Neuronal stem cell (in vitro differentiated cells): ENCODE measurements at places on chromosomes 2 and 18.

GRCh38 chr18:55115606-55116005 lies 156.3 kb upstream of the CCDC68 start:
- DNase-seq: no peak

DNA sequence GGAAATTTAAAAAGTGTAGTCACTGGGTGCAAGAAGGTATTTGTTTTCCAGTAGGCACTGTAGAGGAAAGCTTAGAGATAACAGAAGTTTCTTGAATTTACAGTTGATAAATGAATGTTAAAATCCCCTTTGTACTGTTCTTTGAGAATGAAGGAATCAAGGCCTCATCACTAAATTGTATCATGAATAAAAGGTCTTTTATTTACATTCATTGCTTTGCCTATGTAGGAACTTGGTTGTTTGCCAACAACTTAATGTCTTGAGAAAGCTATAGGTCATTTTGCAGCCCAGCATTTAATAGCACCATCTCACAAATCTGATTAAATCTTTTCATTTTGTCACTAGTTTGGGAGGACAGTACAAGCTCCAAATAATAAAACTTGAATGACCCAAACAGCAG lies 213.9 kb upstream of the ITGA4 start:
- no peak for DNase-seq

GRCh38 chr2:238945433-238946150 lies 97.7 kb downstream of the TWIST2 start:
- no peak for DNase-seq

GRCh38 chr2:104402825-104403224 lies 451.1 kb upstream of the POU3F3 start:
- no peak for DNase-seq

DNA sequence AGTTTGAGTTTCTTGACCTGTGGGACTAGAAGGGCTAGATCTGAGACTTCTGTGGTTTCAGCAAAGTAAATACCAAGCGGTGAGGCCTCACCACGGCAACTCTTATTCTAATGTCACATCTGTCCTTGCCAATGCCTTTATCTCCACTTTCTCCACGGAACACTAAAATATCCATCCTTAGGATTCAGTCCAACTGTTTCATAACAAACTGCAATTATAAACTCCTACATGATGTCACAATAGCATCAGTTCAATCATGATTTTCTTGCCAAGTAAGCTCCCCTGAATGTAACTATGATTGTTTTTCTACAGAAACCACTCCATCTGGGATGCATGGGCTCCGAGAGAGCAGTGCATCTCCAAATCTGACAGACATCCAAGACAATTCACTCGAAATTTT lies 79.6 kb downstream of the LRATD1 start:
- no peak for DNase-seq

DNA sequence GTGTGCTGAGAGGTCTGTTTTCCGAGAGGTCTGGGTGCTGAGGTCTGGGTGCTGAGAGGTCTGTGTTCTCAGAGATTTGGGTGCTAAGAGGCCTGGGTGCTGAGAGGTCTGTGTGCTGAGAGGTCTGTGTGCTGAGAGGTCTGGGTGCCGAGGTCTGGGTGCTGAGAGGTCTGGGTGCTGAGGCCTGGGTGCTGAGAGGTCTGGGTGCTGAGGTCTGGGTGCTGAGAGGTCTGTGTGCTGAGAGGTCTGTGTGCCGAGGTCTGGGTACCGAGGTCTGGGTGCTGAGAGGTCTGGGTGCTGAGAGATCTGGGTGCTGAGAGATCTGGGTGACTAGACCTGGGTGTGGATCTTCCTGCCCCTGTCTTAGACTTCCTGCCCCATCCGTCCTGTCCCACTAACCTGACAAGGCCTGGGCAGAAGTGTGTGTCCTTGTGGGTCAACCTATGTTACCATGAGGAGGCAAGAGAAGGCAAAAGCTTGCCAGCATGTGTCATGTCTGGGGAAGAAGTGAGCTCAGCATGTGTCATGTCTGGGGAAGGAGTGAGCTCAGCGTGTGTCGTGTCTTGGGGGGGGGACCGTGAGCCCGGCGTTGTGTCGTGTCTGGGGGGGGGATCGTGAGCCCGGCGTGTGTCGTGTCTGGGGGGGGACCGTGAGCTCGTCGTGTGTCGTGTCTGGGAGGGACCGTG lies 69.3 kb downstream of the KCNG2 start:
- no peak for DNase-seq

DNA sequence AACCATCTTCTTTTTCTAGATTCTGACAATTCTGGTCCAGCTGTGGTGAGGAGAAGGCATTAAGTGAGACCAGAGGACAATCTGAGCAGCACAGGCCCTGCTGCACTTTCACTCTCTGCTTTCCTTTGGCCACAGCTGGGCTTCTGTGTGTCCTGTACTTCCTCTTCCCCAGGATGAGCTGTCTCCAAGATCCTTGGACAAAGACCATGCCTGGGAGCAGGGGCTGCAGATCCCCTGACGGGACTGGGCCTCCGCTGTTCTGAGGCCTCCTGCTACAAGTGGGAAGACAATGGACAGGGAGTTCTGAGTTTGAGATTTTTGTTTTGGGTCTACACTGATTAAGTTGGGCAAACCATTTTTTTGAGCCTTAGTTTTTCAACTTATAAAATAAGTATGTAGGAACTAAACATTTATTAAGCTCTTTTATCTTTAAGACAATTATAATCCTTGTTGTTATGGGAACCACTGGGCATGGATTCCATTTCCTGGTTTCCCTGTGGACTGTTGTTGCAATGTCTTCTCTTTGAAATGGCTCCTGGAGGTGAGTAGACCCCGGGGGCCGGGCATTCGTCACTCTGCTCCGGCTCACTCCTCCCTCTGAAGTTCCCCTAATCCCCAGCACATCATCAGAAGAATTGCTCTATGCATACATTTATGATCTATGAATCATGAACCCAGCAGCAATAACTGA lies 266.6 kb downstream of the ACTR3 start:
- DNase-seq: no peak

DNA sequence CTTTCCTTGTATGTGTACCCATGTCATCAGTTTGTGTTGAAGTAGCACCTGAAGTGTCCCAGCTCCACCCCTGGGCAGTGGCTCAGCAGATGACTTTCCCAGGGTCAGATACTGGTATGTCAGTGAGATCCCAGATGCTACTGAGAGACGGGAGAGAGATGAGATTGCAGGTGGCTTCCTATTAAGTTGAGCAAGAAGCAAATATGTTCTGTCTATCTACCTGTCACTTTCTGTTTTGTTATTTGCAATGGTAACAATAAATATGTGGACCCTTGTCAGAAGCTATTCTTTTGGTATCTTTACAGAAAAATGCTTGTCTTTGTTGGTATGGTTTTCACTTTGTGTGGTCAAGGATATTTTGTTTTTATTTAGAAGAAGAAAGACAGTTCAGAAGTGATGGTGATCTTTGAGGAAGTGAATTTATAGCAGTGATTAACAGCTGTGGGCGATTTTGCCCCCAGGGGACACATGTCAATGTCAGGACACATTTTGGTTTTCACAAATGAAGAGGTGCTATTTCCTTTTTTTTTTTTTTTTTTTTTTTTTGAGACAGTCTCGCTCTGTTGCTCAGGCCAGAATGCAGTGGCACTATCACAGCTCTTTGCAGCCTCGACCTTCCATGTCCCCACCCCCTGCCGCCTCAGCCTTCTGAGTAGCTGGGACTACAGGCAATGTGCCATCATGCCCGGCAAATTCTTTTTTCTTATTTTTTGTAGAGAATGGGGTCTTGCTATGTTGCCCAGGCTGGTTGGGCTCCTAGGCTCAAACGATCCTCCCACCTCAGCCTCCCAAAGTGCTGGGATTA lies 21.4 kb downstream of the MGAT5 start:
- DNase-seq: no peak

DNA sequence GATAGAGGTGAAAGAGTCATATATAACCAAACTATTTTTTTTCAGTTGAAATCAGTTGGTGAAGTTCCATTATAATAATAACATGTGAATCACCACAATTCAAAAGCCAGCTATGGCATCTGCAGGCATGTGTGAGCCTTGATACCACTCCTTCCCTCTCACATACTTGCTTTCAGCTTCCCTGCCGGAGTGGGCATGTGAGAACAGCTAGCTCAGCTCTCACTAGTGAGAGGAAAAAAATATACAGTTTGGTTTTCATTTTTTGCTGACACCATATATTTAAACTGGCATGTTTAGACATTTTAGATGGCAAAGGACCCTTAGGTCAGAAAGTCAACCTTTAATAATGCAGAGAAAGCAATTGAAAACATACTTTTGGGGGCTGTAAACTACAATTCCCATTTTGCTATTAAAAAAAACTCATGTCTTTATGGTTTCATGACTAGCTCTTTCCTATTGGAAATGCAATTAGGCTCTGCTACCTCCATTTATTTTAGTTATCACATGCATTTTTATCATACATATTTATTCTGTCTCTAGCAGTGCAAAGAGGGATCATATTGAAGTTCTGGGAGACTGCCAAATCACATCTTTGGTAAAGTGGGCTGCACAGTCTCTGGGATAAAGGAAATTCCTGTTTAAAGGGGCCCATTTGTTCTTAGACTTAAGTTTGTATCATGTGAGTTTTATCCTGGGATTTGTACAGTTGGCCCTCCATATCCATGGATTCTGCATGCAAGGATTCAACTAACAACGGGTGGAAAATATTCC lies 33.2 kb upstream of the SLC40A1 start:
- DNase-seq: no peak

DNA sequence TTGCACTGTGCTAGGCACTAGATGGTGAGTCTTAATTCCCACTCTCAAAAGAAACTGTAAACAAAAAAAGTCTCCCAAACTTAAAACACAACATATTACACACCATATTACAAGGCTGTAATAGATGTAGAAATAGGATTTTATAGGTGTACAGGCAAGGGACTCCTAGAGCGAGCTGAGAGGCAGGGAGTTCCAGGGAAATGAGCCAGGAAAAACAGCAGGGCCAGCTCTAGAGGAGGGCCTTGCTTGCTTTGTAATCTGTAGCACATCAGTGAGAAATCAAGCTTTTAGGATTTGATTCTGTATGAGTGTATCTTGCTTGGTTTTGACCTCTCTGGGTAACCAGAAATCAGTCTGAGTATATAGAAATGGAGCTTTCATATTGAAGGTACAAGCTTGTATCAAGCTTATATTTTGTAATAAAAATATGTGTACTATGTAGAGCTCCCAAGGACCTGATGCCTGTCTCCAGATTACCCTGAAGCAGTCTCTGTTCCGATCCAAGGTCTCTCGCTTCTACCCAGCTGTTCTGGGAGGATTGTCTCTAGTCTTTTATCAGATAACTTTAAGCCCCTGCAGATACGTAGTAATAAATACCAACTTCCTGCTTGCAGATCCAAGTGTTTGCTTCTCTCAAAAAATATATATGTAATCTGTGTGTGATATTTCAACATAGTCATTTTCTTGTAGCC lies 73.0 kb downstream of the MYO1B start:
- no peak for DNase-seq

GRCh38 chr2:231704017-231704416 lies 4.3 kb upstream of the PTMA start:
- DNase-seq: no peak

GRCh38 chr2:126857502-126857901 lies 41.2 kb upstream of the TEX51 start:
- DNase-seq: no peak

DNA sequence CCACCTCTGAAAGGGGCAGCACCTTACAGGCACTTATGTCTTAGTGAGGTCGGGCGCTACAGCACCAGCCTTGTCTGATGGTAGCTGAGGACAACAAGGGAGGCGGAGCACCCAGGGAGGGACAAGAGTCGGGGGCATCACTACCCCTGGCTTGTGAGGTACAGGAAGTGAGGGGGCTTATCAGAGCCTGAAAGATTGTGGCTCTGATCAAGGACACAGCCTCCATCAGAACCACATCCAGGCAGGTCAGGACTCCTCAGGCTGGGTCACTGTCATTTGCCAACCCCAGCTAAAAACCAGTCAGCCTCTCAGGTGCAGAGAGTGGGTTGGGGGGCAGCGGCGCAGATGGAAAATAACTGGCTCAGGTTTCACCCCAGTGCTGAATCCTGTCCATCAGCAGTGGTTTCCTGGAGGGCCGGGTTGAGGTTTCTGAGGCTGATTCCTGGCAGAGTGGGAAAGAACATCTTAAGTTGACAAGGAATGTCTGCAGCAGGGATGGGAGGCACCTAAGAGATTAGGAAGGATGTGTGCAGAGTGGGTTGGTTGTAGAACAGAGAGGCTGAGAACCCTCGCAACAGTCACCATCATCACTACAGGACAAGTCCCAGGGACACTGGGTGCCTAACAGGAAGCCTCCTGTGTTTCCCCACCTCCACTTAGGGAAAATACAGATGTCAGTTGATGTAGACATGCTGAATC lies 45.3 kb downstream of the FBLN7 start:
- no peak for DNase-seq

- peak; percentile 11 for DNase-seq
Measured at GRCh38 chr2:774436-774835, 97.2 kb upstream of the TMEM18 start.

DNA sequence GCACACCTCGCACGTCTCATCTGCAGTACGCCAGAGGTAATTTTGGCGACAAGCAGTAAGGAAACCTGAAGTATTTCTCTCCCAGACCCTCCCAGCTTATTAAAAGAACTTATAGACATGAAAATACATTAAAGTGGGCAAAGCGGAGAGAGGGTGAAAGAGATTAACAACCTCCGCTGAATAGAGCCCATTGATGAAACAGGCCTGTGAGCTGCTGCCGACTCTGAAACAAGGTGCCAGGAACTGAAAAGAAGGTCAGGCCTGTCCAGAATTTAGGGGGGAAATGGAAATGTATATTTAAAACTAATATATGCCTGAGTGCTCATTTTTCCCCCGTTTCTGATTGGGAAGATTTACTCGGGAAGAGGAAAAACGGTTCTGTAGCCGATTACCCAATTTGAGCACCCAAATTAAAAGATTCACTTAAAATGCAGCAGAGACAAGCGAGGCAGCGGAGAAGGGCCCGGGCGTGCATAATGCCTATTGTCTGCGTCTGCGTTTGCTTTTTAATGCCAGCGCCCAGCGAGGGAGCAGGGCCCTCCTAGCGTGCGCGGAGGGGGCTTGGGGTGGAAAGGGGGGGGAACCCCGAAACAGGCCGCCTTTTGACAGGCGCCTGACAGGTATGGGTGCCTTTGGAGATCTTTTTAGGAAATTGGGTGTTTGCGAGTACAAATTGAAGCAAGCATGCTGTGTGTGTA lies 316.2 kb downstream of the GBX2 start:
- DNase-seq: peak; percentile 14

DNA sequence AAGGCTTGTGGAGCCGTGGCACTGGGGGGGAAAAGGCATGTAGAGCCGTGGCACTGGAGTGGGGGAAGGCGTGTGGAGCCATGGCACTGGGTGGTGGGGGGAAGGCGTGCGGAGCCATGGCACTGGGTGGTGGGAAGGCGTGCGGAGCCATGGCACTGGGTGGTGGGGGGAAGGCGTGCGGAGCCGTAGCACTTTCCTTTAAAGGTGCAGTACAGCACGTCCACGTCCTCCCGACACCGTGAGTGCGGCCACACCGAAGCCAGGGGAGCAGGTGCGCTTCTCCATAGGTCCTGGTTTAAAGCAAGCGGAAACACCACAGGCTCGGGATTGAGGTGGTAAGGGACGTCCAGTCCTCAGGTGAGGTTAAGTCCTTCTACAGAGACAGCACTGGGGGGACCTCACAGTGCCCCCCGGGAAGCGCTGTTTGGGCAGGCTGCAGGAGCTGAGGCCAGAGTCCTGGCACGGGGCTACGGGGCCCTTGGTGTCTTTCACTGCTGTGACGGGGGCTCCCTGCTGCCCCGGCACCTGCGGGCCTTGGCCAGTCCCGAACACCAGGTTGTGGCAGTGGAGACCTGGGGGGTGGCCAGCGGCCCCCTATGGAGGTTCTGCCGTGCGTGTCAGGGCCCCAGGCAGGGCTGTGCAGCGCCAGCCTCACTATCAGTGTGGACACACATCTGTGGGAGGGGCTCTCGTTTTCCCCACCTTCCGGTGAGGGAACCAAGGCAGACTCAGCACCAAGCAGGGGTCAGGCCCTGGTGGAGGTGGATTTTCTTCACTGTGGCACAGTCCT lies 93.0 kb upstream of the CTDP1 start:
- DNase-seq: no peak

GRCh38 chr2:20766798-20767644 lies 55.9 kb downstream of the LDAH start:
- DNase-seq: no peak
